ENCODE measurements at places on chromosomes 1 and 21.

DNA sequence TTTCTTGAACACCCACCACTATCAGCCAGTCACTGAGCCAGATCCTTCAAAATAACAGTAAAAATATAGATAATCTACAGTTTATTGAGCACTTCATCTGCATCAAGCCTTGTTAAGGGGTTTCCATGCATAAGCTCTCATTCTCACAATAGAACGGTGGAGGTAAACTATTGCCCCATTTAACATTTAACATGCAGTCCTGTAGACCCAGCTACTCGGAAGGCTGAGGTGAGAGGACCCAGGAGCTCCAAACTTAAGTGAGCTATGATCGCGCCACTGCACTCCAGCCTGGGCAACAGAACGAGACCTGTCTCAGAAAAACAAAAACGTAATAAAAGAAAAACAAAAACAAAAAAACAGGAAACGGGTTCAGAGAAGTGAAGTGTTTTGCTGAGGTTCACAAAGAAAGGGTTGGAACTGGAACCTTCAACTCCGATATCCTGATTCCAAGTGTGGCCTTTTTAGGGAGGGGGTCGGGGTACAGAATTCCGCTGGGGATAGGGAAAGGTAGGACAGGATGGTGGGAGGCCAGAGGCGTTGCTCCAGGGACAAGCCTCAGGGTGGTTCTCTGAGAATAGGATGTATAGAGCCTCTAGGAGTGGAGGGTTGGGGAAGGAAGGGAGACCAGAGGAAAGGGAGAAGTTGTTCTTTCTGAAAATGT lies 11.6 kb upstream of the SESN2 start:
- no peak for DNase-seq

DNA sequence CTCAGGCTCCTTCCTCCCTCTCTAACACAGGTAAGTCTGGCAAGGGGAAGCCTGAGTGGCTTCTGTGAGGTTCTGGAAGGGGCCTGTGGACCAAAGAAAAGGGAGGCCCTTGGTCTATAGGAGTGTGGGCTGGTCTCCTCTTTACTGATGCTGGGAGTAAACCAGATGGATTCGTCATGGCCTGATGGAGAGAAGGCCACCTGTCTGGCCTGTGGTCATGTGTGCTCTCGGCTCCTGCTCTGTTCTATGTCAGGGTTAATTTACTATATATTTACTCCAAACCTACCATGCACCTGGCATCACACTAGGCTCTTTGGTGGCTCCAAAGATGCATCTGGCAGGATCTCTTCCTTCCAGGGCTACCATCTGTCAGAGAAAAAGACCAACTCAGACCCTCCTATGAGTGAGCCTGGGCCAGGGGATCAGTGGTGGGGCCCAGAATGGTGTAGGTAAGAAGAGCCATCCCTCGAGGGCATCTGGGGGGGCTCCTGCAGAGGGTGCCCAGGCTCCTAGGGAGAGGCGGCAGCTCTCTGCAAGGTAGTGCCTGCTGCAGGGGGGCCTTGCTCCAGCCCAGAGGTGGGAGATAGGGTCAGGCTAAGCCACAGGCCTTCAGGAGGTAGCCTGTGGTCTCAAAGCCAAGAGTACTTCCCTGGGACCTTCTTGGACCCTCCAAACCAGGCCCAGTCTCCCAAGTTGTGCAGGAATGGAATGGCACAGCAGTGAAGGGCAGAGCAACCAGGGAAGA lies 68.2 kb upstream of the SELENON start:
- no peak for DNase-seq

DNA sequence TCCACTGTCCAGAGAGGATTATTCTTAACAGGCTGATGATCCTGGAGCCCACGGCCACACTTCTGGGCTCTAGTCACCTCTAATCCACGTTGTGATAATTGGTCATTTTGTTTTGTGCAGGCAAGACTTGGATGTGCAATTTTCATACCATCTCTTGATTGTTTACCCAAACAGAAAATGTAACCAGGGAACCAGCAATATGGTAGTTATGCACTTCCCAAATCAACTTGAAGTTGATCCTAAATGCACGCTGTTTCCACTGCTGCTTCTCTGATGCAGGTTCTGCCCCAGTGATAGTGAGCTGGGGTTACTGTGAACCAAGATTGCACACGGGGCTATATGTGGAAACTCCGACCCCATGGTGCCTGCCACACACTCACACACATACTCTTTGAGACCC lies 14.7 kb upstream of the KCNJ15 start:
- DNase-seq: no peak

- peak; percentile 75 for DNase-seq
Observed at GRCh38 chr1:94237291-94238226, at the start of gene ARHGAP29. Gene ARHGAP29, minus strand, starts transcription at chr1:94237584. Its CDS starts 5,973 bp downstream, at chr1:94231611.

DNA sequence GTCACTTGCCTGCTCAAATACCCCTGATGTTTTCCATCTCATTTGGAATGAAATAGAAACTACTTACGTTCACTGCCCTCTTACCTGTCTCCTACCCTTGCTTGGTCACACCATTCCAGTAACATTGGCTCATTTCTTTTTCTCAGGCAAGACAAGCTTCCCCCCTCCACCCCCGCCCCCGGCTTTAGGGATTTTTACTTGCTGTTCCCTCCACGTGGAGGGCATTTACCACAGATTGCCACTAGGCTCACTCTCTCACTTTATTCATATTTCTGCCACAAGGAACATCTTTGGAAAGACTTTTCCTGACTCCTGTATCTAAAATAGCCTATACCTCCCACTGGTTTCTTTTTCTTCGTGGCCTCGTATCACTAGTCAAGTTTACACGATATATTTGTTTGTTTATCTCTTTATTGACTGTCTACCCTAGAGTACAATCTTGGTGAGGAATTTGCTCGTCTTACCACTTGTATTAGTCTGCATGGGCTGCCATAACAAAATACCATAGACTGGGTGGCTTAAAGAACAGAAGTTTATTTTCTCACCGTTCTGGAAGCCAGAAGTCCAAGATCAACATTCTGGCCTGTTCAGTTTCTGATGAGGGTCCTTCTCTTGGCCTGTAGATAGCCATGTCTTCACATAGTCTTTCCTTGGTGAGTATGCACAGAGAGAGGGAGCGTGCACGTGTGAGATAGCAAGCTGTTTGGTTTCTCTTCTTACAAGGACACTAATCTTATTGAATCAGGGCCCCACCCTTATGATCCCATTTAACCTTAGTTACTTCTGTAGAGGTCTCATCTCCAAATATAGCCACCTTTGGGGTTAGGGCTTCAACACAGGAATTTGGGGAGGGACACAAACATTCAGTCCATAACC lies 126.2 kb downstream of the NRDC start:
- no peak for DNase-seq

DNA sequence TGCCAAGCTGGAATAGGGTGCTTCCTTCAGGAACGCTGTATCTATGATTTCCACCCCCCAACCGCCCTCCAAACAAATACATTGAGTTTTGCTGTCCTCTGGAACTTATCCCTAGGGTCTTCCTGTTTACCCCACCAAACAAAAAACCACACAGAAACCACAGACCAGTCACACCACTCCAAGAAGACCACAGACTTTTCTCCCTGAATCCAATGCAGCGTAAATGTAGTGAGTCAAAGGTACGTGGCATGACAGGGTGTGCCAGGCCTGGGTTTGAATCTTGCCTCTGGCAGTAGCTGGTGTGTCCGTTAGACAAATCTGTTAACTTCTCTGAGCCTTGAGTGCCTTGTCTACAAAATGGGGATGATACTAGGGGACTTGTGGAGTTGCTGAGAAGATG lies 27.8 kb downstream of the ASAP3 start:
- DNase-seq: no peak

GRCh38 chr1:232260861-232261260 lies 369.1 kb downstream of the SIPA1L2 start:
- peak; percentile 22 for DNase-seq

DNA sequence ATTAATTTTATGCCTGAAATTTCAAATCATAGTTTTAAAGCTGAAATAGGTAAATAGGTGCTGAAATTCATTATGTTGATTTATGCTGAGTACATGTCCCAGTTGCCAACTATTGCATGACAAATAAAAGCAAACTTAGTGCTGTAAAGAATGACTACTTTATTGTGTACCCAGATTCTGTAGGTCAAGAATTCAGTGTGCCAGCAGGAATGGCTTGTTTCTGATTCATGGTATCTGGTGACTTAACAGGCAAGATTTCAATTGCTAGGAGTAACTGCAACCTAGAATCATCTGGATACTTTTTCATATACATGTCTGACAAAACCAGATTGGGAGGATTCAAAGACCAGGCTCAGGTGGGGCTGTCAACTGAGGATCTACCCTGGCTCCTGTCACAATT lies 678.4 kb upstream of the ADAMTS5 start:
- no peak for DNase-seq

GRCh38 chr1:156550346-156550745 lies 22.0 kb downstream of the IQGAP3 start:
- no peak for DNase-seq

DNA sequence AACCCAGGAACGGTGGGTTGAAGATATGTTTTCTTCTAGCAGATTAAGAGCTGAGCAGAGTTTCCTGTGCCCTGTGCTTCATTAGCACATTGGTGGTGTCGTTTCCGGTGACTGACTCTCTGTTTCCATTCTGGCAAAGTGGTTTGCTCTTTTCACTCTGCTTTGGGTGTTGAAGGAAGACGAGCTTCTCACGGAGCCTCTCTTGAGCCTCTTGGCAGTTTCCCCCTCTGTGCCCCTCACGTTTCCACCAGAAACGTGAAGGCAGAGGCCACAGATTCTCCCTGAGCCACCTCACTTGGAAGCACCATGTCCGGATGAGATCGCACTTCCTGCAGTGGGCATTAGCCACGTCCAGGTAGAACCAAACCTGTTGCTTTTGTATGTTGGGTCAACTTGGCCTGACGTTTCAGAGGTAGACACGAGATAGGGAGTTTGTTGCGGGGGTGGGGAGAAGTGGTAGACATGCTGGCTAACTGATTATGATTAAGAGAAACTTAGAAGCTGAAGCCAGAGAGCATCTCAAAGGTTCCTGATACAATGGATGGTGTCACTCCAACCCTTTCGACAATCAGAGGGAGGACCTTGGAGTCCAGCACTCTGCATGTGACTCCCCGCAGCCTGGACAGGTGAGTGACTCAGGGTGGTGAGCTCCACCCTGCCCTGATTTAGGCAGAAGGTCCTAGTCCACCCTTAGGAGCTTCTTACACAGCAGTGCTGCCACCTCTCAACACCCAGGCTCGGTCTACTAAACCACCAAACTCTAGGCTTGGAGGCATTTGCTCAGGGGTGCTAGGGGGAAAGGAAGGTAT lies at the start of gene LAX1:
TSS of gene LAX1 (plus strand) at position 155 of the 809 bp plus-strand sequence. CDS start at position 538, 383 bp downstream.
- no peak for DNase-seq

DNA sequence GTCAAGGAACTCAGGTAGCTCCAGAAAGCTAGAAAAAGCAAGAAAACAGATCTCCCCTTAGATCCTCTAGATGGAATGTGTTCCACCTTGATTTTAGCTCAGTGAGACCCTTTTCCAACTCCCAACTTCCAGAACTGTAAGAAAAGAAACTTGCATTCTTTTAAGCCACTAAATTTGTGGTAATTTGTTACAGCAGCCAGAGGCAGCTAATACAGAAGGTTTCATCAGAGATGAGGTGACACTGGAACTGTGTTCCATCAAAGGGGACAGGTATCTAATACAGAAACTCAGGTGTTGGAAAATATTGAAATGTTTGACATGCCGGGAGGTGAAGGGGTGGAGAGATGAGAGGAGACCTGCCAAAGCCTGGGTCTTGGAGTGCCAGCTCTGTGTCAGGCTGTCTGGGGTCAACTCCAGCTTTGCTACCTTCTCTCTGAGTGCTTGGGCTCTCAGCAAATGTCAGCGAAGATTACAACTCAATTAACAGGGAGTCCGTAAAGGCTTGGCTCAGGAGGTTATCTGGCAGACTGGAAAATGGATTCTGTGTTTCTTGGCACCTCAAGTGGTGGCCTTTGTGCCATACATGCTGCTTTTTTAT lies 71.3 kb downstream of the PLPP3 start:
- DNase-seq: no peak

GRCh38 chr1:156203331-156203730 lies 9.4 kb downstream of the SLC25A44 start:
- DNase-seq: no peak

DNA sequence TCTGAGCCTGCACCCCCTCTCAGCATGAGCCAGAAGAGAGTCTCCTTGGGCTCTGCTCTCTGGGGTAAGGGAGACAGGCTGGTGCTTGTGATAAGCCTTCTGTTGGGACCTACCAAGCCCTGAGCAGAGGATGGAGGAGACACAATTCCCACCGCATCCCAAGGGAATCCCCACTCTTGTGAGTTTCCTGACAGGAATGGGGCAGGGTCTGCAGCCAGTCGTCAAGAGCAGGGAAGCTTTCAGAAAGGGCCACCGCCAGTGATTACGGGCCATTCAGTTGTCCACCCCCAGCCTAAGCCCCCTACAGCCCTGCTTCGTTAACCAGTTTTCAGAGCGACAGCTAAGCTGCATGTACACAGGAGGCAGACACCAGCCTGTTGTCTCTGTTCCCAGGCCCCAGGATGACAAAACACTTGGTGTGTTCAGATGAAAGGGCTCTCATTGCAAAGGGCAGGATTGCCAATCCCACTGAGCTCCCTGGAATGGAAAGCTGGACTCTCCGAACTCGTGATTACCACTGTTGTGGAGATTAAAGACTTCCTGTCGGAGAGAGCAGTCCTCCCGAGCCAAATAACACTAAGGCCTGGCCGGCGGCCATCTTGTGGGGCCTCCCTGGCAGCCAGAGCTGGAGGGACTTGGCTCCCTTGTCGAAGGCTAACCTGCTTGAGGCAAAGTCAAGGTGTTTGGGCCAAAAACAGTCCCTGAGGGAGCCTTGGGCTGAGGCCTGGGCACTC lies 37.4 kb upstream of the SLC30A1 start:
- DNase-seq: no peak

DNA sequence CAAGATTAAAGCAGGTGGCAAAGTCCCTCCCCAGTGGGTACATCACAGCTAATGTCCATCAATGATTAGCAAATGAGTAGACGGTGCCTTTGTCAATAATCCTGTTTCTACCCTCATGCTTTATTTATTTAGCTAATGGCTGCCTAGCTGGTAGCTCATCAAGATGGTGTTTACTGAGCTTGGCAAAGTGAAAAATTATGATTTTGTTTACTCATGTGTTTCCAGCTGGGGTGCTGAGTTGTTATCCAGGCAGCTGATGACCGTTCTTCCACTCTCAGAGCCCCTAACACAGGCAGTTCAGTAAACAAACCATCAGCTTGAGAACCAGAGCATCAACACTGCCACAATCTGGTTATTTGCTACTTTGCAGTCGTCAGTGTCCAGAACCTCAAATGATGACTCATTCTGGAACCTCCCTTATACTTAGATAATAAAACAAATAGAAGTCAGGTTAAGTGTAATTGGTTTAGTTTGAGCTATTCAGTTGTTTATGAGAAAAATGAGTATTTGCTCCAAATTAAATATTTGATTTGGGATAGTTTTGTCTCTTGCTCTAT lies 163.9 kb downstream of the ST6GALNAC5 start:
- peak; percentile 85 for DNase-seq

All from NCI-H1436 (cell line).